CD8-positive, alpha-beta memory T cell (primary cell): ENCODE measurements at places on chromosomes 1 and 21. TPM values are rescaled to one million over a fixed set of nuclear protein-coding genes. Genes with fewer than 3 reads are reported as not detected.
A peak's percentile ranks its signal among the peaks of the same experiment; 100 is the strongest.

ELOA gene
- total RNA-seq = 69.0 TPM

- no peak for DNase-seq
Observed at GRCh38 chr1:910311-910880, 13.3 kb upstream of the SAMD11 start.

CLEC20A gene
- total RNA-seq = not detected

- DNase-seq = no peak
Observed at GRCh38 chr1:156283521-156283920, 604 bp upstream of the TMEM79 start.

MRPS14 gene
- total RNA-seq = 41.4 TPM

- DNase-seq = peak; percentile 10
Observed at GRCh38 chr1:24745711-24746413, 615 bp downstream of the CLIC4 start.

SPATA45 gene
- total RNA-seq = not detected

GRCh38 chr1:110065841-110066240 is 4.6 kb downstream of the ALX3 start:
- DNase-seq = no peak

SLC25A34 gene
- total RNA-seq = 0.93 TPM
